ENCODE measurements at places on chromosomes 4 and X.

DNA sequence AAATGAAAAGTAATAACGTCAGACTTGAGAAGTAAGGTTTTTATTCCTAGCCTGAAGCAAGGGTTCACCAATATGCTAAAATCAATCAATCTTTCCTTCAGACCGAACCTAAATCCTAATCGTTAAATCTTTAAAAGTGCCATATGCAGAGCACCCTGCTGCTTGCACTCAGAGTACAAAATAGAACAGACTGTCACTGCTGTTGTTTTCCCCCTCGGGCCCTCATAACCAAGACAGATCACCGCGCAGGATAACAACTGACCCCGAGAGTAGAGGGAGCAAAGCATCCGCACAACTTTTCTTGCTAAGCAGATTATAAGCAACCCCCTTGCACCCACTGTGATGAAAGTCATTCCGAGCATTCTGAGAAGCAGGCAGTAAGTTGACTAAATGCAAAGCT, 550.9 kb upstream of the NDST4 start:
- no peak for DNase-seq

DNA sequence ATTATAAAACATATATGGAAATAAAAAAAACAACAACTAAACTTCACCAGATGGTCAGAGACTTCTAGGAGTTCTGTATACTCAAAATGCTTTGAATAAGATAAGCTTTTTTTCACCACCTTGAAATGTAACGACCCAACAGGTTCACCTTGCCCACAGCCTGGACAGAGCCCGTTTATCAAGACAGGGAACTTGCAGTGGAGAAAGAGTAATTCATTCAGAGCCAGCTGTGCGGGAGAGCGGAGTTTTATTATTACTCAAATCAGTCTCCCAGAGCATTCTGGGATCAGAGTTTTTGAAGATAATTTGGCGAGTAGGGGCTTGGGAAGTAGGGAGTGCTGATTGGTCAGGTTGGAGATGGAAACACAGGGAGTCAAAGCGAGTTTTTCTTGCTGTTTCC, 38.5 kb downstream of the AGA start:
- no peak for DNase-seq

DNA sequence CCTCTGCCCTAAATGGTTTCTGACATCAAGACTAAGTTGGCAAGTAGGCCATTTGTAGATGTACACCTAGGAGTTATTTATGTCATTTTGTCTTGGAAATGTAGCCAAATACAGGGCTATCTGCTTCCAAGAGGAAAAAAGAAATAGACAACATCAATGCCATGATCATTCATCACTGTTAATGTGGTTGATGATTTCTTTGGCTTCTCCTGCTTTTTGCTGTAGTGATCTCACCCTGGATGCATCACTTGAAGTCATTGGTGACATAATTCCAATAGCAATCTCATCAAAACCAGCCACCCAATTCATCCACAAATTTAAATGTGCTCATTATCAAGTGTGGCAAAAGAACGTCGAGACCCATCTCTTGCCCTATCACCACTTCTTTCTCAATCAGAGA, 222.6 kb upstream of the PPARGC1A start:
- DNase-seq, result no peak

- DNase-seq, result no peak
Measured at GRCh38 chr4:122378711-122379110, at the start of gene ADAD1. Gene ADAD1, plus strand, starts transcription at chr4:122379011. Its CDS starts 1,059 bp downstream, at chr4:122380070.

- no peak for DNase-seq
Measured at GRCh38 chr4:45438047-45438446, 685.8 kb downstream of the GABRG1 start.

GRCh38 chrX:42519666-42520231, 258.2 kb downstream of the PPP1R2C start:
- no peak for DNase-seq

GRCh38 chr4:2470791-2471190, 1.9 kb downstream of the RNF4 start:
- DNase-seq, result no peak

- no peak for DNase-seq
Measured at GRCh38 chrX:115630204-115630603, 69.2 kb downstream of the PLS3 start.

GRCh38 chrX:41548411-41548810, 101.3 kb downstream of the NYX start:
- DNase-seq, result no peak

DNA sequence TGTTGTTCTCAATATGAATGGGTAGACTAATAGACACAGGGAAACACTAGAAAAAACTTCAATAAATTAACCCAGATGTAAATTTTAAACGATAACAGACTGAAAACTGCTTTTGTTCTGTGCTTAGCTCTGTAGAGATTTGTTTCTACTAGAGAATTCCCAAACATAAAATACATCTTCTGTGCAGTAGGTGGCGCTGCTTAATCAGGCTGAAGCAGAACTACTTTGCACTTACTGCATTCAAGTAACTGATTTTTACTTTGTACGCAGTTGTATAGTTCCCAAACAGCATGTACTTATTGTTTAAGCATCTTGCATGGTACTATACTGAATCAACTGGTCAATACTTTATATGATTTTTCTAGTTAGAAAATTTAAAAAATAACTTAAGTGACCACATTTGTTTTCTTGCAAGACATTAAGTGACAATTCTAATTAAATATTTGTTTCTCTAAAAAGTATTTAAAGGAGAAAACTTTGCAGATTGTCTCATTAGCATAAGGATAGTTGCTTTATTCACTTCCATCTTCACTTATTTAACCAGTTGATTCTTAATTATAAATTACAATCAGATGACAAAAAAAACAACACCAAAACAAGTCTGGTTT, 490.6 kb downstream of the IL15 start:
- peak; percentile 59 for DNase-seq

DNA sequence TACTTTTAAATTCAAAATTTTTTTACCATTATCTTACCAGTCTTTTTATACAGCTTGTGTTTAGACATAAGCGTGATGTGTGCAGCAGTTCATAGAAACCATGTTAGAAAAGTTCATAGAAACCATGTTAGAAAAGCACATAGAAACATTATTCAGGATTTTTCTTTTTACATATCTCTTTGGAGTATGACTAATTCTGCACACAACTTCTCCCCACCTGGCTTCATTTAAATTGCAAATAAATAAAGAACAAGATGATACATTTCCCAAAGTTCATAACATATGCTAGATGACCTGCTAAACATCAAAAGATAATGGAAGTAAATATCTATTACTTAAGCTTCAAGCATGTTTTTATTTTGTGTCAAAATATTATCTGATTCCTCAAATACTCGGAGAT, 201.9 kb downstream of the BANK1 start:
- no peak for DNase-seq

DNA sequence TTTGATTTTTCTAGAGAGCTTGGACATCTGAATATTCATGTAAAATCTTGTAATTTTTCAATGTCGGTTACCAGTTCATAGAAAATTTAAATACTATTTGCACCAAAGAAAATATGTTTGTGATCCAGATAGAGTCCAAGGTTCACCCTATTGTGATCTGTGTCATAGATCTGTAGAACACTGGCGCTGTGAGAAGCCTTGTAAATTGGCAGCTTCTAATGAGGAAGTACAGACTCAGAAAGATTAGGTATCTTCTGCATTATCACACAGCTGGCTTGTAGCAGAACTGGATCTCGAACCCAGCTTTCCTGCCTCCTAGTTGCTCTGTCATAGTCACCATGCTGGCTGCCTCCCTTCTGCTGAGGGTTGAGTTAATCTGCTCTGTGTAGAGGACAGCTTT, 106.5 kb upstream of the PAK3 start:
- DNase-seq, result no peak

- DNase-seq, result peak; percentile 49
Measured at GRCh38 chr4:2261110-2261852, 628 bp downstream of the MXD4 start.

- DNase-seq, result no peak
Measured at GRCh38 chr4:78945651-78946179, 6.5 kb upstream of the PAQR3 start.

DNA sequence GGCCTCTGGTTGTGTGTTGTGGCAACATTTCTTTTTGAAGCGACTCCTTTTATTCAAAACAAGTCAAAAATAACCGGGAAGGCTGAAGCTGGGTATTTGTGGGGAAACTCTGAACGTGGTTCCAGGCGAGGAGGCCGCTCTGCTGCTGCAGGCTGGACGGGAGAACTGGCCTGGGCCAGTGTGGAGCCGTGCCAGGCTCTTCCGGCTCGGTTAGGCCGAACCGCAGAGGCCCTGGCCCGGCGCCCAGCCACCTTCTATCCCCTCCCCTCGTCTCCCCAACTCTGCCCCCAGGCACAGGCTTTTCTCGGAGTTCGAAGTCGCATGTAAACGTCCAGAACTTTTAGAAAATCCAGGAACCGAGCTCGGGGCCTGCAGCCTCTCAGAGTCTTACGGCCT, 2.4 kb upstream of the BCOR start:
- no peak for DNase-seq

- DNase-seq, result no peak
Measured at GRCh38 chrX:68018248-68019203, 414.8 kb downstream of the OPHN1 start.

- DNase-seq, result no peak
Measured at GRCh38 chr4:112765317-112765974, 128.5 kb downstream of the LARP7 start.

DNA sequence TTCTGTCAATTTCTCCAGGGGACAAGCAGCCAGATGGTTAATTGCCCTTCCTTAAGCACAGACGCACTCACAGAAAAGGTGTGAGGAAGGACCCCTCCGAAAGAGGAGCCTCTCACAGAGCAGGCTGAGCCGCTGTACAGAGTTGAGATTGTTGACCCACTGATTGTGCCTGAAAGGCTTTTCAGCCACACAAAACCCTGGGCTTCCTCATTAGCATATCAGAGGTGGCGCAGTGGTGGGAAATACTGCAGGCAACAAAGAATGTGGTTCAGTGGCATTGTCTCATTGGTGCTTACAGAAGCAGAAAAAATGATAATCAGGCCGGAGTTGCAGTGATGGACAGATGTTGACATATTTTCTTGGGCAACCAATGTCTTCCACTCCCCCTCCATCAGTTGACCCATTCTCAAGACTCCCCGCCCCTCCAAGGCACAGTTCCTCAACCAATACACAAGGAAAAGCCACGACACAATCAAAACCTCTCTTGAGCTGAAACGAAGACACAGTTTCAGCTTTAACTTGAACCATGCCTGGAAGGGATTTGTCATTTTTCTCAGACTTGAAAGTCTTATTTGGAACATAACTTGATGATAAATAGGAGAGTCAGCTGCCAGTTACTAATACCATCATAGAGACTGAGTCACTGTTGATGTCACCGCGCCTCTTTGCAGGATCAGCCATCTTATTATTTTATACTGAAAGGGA, 53.1 kb downstream of the ATXN3L start:
- no peak for DNase-seq

DNA sequence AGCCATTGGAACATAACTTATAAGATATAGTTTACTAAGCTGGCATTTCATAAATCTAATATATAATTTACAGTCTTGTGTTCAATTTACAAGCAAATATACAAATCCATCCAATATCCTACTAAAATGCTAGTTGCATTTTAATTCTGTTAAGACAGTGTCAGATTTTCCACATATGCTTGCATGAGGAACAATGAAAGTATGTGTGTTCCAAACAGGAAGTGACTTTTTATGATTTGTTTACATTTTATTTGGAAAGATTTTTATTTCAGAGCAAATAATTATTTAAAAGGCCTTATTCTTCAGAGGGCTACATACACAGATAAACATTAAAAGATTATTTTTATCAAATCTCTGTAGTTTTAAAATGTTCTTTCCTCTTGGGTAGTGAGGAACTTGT, 130.1 kb downstream of the KLHL34 start:
- no peak for DNase-seq

DNA sequence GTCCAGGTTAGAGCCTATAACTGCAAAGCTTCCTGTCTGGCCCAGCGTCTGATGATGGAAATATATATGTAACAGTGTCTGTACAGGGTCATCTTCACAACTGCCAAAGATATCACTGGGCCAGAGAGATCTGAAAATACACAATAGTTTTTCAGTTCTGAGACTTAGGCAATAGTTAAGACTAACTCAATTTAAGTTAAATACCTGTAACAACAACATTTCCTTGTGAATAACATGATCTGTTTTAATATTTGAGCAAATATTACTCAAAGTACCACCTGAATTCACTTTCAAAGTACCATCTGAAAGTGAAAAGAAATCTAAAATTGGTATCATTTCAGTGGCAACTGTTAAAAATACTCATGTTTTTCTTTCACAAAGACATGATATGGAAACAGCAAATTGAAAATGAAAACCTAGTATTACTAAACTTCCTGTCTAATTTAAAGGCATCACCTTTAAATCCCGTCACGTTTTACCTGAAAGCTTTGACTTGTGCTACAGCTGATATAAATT, 9.6 kb downstream of the ZAR1 start:
- no peak for DNase-seq

- no peak for DNase-seq
Measured at GRCh38 chr4:82900066-82900410, 497 bp upstream of the THAP9 start.

- DNase-seq, result no peak
Measured at GRCh38 chr4:22301253-22301652, 214.6 kb downstream of the ADGRA3 start.

DNA sequence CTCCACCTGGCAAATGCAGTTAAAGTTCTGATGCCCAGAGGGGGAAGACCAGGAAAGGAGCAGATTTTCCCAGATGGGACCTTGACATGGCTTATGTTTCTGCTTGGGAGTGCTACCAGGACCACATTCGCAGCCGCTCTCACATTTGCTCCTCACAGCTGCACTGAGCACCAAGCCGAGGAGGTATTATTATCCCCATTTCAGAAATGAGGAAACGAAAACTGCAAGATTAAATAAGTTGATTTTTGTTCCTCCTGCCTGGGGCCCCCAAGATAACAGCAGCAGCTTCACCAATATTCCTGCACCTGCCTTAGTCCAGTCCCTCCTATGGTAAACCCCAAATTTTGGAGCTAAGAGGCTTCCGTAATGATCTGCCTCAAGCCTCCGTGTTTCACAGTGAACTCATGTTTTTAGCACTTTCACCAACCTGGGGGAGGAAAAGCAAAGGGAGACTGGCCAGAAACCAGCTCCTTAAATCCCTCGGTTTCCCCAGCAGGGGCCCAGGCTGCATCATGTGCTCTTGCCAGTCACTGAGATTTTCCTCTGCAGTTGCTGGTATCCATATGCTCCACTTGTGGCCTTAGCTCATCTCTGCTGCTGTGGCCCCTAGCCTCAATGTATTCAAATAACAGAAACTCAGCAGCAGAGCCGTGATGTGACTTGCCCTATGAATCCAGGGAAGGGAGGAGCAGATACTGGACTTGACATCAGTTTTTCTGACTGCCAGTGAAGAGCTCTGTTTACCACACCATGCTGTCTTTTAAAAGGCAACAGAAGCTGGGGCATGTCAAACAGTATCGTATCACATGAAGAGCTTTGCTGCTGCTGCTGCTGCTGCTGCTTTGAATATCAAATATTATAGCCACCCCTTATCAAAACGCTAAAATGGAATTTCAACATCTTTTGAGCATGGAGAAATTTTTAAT, 95.5 kb upstream of the KLHL13 start:
- no peak for DNase-seq

- DNase-seq, result no peak
Measured at GRCh38 chrX:104013606-104014005, at the start of gene H2BW1. Gene H2BW1, minus strand, starts transcription at chrX:104013708. Its CDS starts 132 bp downstream, at chrX:104013576.
